Fibroblast of villous mesenchyme (primary cell): ENCODE measurements at places on chromosomes 11 and 22. TPM values are rescaled to one million over a fixed set of nuclear protein-coding genes. Genes with fewer than 3 reads are reported as not detected.

GRCh38 chr22:46934746-46935491, 172.5 kb downstream of the TBC1D22A start:
- DNase-seq = peak; percentile 97

GRCh38 chr22:42683578-42684283, 34.5 kb upstream of the CYB5R3 start:
- peak; percentile 63 for DNase-seq

- peak; percentile 60 for DNase-seq
Measured at GRCh38 chr11:76830639-76831327, 29.9 kb upstream of the ACER3 start.

- no peak for DNase-seq
Measured at GRCh38 chr11:115712296-115712695, 208.1 kb upstream of the CADM1 start.

DNA sequence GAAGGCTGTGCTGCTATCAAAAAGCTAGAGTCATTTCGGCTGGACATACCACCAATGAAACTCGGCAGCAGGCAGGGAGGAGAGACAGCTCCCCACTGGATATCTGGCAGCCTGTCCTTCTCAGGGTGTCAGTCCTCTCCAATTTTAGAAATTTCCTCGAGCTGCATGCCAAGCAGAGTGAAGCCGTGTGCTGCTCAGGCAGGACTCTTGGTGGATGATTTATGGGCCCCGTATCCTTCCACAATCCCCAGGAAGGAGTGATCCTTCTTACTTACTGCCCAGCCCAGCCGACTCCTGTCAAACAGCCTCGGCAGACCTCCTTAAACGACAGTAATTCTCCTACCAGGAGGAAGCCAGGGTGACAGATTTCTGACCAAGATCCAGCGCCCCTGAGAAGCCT, 410.4 kb downstream of the TENM4 start:
- DNase-seq = no peak

GRCh38 chr11:97557399-97557798, 1167.6 kb downstream of the JRKL start:
- no peak for DNase-seq

GRCh38 chr11:119496469-119496868, 73.5 kb upstream of the THY1 start:
- DNase-seq = no peak

- DNase-seq = no peak
Measured at GRCh38 chr11:105632316-105632715, 22.4 kb downstream of the GRIA4 start.

- DNase-seq = no peak
Measured at GRCh38 chr11:124987096-124987495, 33.1 kb downstream of the CCDC15 start.

DNA sequence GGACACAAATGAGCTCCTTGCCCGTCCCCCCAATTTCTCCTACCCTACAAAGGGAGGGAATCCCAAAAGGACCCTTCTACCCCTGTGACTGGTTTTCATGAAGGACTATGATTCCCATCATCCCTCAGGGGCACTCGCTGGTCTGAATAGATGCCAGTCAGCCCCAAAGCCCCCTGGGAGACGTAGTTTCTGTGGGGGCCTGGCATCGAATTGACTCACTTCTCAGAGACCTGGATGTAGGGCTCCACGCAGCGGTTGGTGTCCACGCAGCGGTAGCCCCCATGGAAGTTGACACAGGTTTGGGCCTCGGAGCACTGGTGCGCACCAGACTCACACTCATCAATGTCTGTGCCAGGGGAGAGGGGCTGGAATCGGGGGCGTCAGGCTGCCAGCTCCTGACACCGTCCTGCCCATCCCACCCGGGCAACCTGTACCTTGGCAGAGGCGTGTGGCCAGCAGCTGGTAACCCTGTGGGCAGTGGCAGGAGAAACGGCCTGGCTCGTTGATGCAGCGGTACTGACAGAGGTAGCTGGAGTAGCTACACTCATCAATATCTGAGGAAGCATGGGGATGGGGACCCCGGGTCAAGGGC, 4.4 kb downstream of the EFEMP2 start:
- DNase-seq = no peak

DNA sequence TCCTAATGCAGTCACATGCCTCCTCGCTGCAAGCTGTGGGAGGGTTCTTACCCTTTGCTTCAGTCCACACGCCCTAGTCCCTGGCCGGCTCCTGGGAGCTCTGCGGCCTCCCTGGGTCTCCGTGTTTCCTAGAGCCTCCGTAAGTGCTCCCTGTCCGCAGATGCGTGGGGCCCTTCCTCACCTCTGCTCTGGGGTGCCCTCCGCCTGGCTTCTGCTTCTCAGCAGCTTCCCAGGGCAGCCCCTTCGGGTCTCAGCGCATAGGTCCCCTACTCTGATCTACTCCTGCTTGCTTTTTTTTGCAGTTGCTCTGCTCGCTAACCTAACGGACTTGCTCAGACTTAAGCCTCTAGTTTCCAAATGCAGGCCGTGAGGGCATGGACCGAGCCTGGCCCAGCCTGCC, 22.4 kb downstream of the CAPN1 start:
- no peak for DNase-seq

DNA sequence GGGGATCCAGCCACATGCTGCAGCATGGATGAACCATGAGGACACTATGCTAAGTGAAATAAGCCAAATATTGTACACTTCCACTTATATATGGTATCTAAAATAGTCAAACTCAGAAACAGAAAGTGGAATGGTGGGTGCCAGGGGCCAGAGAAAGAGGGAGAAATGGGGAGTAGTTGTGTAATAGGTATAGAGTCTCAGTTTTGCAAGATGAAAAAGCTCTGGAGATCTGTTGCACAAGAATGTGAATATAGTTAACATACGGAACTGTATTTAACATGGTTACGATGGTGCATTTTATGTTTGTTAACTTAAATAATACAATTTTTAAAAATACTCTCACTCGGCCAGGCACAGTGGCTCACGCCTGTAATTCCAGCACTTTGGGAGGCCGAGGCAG, 21.2 kb downstream of the GDPD5 start:
- DNase-seq = no peak

GRCh38 chr11:59553323-59553722, 42.0 kb downstream of the OR4D9 start:
- no peak for DNase-seq

DNA sequence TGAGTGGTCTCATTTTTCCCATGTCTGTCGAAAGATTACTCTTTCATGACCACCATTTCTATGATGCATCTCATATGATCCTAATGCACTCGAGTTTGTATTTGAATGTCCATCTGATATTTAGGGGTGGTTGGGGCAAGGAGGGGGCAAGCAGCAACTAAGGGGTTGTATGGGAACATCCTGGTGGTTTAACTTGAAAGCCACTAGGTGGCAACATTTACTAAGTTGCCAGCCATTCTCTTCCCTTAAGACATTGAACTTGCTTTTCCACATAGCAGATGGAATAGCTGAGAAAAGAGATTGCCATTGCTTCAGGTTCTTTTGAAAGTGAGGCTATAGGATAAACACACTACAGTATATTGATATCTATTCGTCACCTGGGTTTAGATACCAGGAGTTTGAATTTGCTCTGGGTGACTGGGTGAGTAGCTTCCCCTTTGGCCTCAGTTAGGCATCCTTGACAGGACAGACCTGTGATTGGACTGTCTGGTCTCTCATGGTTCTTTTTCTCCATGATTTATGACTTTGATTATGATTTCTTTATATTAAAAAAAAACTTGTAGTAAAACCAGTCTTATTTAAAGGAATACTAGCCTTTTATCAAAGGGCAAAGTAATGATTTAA, 32.4 kb downstream of the NF2 start:
- peak; percentile 70 for DNase-seq

GRCh38 chr11:60362241-60362640, 16.1 kb upstream of the MS4A7 start:
- no peak for DNase-seq

DNA sequence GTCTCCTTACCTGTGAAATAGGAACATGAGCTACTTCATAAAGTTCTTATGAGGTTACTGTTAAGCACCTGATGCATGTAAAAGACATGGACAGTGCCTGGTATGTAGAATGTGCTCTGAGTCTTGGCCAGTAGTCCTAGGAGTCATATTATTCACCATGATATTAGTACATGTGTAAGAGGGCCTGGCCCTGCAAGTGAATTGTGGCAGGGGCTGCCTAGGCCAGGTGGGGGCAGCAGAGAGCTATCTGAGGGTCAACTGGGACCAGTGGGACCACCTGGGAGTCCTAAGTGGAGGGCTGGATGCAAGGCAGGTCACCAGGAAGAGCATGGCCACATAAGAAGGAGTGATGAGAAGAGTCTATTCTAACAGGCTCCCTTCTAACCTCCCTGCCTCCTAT, 529.5 kb downstream of the SOX6 start:
- DNase-seq = peak; percentile 51

DNA sequence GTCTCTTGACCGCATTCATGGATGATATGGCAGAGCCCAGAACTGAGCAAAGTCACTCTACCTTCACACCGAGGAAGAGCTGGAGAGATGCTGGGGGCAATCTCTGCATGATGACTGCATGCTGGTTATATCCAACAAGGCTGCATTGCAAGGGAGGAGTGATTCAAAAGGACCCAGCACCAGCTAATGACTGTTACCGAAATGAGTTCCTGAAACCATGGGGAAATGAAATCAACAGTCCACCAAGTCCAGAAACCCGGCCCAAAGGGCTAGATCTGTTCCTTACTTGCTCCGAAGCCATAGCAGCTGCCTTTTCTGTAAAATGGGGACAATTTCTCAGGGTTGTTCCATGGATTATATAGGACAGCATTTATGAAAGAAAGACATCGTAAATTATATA, 1.2 kb upstream of the SMIM35 start:
- DNase-seq = no peak

DNA sequence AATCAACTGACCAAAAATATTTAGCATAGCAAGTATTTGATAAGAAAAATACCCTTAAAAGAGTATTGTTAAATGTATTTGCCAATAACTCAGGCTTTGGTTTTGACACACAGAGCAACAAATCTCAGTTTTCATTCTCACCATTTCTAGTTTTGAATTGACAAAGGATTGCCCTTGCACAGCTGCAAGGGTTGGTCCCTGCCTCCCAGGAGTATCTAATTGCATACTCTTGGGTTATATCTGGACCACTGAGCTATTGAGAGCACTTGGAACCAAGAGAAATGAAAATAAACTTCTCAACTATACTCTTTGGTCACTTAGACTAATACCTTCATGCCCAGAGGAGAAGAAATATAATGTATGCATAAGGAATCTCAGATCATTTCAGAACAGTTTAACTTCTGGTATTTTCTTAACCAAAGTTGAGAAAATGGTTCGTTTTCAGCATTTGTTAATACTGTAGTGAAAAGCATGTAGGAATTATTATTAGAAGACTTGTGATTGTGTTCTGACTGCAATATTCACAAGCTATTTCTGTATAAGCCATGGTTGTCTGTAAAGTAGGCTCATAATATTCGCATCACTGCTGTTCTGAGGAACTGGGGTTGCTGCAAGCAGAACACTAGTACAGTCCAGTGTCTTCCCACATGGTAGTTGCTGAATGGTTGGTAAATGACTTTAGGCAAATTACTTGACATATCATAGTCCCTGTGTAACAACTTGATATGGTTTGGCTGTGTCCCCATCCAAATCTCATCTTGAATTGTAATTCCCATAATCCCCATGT, 7.9 kb downstream of the C2CD3 start:
- no peak for DNase-seq

DNA sequence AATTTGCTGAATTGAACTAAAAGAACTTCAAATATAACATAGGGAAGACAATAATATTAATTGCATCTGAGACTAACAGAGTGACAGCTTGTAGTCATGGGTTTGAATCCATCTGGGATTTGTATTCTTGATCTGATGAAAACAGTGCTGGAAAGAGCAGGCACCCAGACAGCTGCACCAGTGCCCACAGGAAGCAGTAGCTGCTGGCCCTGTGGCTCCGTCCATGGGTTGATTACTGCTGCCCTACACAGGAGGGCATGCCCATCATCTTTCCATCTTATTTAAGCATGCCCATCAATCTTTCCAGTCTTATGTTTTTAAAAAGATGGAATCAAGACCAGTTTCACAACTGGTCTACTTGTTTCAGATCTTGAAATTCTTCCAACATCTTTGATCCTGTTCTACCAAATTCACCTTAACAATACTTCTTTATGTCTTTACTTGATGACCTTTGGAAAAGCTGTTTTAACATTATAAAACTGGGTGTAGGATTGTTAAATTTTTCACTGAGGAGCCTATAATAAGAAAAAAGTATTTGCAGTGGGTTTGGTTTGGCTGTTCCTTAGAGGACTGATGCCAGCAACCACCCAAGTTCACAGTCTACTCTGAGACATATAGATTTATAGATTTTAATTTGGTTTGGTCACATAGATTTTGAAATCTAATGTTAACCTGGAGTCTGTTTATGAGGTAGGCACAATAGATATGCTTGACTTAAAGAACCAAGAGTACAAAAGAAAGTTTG, 761 bp upstream of the NXPE4 start:
- no peak for DNase-seq

ANO3 gene
- under 0.01 and 0.32 TPM in 2 replicates for total RNA-seq

FAM180B gene
- total RNA-seq = not detected in 2 replicates

PHLDB1 gene
- total RNA-seq = 129 and 132 TPM in 2 replicates

NAALAD2 gene
- total RNA-seq = 1.9 and 2.2 TPM in 2 replicates

CFAP300 gene
- 2.9 and 4.7 TPM in 2 replicates for total RNA-seq

ZC3H12C gene
- 7.4 and 15.5 TPM in 2 replicates for total RNA-seq

LTBP3 gene
- 23.7 and 24.2 TPM in 2 replicates for total RNA-seq
